ENCODE measurements at places on chromosomes 12 and 14.
A peak's percentile ranks its signal among the peaks of the same experiment; 100 is the strongest.

DNA sequence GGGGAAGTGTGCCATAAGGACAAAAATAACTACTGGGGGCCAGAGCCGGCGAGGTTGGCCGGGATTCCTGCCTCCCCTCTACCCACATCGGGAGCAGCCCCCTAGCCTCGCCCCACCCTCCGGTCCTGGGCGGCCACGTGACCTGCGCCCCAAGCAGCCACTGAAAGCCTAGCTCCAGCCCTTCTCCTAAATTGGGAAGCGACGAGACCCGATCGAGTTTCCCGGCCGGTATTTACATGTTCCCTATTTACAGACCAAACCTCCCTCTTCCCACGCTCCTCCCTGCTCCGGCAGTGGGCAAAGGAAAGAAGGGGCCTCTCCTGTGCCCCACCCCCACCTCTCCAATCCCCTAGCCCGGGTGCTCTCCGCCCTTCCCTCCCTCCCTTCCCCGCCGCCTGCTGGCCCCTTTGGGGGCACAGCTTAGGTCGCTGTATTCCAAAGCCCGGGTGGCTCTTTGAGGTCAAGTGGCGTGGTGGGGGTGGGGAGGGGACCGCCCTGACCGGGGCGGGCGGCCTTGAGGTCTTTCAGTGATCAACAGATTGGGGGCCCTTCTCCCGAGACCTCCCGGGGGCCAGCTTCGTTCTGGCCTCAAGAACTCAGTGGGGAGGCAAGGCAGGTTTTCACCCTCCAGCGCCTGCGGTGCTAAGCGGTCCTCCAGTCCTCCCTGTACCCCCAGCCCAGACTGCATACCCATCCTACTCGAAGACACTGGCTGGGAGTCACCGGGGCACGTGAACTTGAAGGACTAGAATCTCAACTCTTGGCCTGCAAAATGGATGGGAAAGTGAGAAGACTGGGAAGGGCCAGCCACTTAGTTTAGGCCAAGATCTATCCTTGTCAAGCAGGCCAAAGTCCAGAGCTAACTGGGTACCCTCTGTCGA lies 6.3 kb upstream of the CTDSP2 start:
- no peak for DNase-seq

GRCh38 chr12:27769142-27769673 lies 10.8 kb upstream of the KLHL42 start:
- DNase-seq = no peak

- DNase-seq = no peak
Measured at GRCh38 chr14:24071836-24072430, 571 bp downstream of the CPNE6 start.

DNA sequence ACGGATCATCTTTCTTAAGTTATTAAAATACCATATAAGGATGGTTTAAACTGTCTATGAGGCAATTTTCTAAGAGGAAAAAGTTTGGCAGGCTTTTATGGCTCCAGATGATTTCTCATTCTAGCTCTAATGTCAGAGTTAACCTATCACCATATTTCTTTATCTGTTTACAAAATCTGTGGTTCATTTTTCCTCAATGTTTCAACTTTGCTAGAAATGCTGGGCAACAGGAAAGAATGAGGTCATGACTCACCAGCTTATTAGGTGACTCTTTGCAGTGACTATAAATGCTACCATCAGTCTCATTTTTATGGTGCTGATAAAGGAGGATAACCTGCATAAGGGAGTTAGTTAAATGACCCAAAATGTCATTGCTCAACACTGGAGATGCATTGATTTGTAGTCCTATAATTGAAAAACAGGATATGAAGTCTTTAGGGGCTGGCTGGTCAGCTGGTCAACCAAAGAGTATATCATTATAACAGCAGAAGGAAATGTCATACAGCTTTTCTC lies 45.3 kb upstream of the RAP1B start:
- DNase-seq = no peak

DNA sequence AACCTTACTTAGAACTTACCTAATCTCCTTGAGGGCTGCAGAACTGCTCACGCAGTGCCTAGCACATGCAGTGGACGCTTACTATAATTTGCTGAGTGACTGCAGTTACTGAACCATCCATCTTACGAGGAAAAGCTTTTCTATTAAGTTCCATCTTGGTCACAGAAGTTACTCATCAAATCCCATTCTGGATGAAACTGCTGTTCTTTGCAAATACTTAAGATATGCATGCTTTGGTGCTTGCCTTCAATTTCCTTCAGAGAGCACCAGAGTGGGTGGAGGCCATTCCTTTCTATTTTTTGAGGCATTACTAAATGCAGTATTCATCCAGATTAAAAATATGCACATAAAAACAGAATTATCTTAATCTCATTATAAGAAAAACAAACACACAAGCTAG lies 17.7 kb upstream of the PELI2 start:
- no peak for DNase-seq

- DNase-seq = no peak
Measured at GRCh38 chr12:56571121-56571520, 49.5 kb downstream of the RBMS2 start.

DNA sequence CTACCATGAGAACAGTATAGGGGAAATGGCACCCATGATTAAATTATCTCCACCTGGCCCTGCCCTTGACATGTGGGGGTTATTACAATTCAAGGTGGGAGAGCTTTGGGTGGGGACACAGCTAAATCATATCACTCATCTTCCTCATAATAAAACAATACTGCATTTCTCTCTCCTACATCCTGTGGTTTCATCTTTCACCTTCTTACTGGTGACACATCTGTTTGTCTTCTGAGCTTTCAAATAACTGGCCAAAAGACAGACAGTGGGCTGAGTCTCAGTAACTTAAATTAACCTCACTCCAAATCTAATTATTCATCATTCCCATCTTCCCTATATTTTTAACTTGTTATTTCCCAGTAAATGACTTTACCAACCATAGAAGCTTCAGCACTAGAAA lies 729.7 kb upstream of the USP15 start:
- DNase-seq = no peak

DNA sequence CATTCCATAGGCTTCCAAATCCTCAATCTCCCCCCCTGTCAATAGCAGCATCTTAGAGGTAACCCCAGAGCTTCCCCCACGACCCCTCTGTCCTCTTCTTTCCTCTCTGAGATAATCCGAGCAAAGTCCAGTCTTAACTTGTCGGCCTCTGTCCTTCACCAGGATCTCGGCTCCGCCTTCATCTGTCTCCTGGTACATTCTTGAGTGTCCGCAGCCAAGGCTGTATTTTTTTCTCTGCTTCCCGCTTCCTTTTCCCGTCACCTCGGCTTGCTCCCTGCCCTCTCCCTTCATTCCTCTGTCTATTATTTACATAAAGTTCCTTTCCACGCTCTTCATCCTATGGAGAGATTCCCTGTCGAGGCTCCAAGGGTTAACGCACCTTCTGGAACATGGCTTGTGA lies 153.9 kb upstream of the GSC start:
- DNase-seq = no peak

DNA sequence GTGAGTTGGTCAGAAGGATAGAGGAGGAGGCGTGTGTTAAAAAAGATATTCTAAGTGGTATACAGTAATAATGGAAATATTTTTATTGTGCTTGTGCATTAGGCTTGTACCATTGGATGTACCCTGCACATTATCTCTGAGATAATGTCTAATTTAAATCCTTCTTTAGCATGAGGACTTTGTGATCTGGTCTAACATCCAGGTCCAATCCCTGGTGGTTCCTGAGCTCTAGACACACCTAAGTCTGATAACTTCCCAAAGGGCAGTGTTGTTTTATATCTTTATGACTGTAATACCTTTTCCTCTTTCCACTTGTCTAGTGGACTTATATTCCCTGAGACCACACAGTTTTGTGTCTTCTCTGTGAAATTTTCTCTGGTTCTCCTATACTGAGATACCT lies 20.6 kb downstream of the PRPF39 start:
- DNase-seq = no peak

DNA sequence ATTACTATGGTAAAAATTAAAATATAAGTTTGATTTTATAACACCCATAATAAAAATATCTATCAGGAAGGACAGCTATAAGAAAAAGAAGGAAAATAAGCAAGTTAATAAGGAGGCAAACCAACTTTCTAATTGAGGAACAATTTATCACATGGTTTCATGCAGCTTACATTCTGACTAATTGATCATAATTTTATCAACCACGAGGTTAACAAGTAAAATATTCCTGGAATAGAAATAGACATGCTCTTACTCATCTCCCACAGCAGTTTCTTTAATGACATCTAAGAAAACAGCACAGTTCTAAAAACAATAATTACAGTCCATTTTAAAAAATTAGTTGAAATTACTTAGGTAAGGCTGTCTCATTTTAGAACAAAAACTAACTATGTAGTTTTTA lies 130.8 kb upstream of the KRR1 start:
- DNase-seq = no peak

DNA sequence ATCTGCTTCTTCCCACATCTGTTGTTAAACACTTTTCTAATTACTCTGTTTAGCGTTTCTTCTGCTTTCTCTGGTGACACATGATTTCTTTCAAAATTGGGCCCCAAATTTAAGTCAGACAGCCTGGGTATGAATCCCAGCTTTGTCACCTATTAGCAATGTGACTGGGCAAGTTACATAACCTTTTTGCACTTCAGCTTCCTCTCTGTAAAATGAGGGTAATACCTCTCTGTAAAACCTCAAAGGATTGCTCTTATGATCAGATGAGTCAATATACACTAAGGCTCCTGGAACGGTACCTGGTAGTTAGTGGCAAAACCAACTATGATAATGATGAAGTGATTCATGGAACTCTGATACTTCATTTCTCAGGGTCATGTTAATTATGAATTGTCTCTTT lies 33.0 kb downstream of the E2F7 start:
- no peak for DNase-seq

DNA sequence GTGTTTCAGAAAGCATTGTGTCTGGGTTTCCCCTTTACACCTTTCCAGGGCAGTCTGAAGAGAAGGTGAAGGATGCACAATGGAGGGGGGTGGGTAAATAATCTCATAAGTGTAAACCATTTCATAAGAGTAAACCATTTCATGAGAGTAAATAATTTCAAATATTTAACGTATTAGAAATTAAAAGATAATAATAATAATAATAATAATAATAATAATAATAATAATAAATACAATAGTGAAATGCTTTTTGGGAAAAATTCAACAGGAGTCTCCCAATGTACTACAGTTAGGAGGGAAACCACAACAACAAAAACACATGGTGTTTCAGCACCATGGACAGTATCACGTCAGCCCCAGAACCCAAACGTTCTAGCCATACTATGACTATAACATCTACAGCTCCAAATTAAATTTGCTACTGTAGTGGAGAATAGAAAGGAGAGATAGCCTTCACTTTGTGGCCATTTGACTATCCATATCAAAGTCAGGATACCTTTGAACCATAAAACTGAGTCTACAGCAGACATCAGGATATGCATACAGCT lies 691.8 kb downstream of the BCL11B start:
- peak; percentile 51 for DNase-seq

- DNase-seq = no peak
Measured at GRCh38 chr14:101478096-101478495, 83.2 kb upstream of the DIO3 start.

DNA sequence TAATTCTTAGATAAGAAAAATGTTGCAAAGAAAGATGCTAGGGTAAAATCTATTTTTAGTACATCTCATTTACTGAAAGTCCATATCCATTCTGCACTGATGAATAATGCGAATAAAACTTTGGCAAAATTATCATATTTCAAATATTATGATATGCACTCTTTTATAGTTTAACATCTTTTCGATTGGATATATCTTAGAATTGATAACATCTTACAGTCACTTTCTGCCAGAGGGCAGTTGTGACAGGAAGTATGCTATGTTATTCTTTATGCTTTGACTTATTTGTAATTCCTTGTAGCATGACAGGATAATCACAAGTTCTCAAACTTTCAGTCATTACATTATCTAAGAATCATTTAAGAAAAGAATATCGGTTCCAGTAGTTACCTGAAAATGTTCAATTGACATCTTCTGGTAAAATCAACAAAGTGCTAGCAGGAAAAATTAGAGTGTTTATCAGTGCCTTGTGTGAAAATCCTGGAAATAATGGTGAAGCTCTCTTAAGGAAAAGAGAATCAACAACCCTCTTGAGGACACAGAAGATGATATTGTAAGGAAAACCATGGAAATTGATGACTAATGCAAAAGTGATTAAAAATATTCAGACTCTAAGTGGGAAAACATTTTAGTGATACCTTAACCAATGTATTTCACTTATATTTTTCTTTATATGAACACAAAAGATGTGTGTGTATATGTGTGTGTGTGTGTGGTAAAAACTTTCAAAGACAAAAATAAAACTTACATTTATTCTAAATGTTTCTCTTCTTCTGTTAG lies 95.5 kb downstream of the SLC6A15 start:
- DNase-seq = no peak

- no peak for DNase-seq
Measured at GRCh38 chr12:87323369-87323768, 705.8 kb downstream of the C12orf50 start.

- DNase-seq = no peak
Measured at GRCh38 chr12:51896236-51896635, 8.3 kb downstream of the ANKRD33 start.

DNA sequence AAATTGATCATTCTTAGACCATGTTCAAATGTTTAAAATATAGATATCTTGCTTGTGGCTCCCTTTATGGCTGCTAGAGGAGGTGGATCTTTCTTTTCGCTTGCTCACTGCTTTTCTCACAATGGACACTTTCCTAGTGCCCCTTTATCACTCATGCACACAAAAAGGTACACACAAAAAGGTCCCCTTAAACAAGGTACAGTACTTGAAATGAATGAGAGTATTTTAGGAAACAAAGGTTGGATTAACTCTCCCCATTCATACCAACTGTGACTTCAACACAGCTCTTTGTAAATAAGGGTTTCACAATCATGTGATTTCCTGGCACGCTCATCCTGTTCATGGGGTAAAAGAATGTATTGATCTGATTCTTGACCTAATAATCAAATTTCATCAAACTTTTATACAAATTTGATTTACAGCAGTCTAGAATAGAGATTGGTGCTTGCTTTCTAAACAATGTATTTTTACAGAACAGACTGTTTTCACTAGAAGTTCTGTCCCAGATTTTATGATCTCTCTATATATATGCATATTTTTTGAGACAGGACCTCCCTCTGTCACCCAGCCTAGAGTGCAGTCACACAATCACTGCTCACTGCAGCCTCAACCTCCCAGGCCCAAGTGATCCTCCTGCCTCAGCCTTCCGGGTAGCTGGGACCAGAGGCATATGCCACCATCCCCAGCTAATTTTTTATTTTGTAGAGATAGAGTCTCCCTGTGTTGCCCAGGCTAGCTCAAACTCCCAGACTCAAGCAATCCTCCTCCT lies 34.4 kb upstream of the EPS8 start:
- DNase-seq = no peak

DNA sequence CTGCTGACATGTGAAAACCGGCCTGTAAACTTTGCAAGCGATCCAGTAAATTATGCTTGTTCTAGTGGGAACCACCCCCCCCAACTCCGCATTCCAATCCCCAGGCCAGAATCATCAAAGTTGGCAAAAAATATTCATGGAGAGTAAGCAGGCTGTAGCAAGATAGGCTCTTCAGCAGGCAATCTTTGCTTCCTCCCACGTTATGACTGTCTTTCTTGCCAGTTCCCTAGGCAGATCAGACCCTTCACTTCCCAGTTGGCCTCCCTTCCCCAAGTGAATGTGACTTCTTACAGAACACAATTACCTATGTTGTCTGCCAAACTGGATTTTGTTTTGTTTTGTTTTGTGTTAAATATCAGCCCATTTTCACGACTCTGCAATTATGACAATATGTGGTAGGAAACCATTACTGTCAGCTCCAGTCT lies 1.2 kb upstream of the PTGER2 start:
- DNase-seq = no peak

GRCh38 chr12:86772696-86773095 lies 516.5 kb upstream of the MGAT4C start:
- DNase-seq = no peak

All from activated CD4-positive, alpha-beta T cell treated with anti-CD3 and anti-CD28 coated beads, Interleukin-2, amount 10 ng/mL, durations not matched to agents 7 days and 5 days (primary cell).